ENCODE measurements at places on chromosomes 6 and 20.
A peak's percentile ranks its signal among the peaks of the same experiment; 100 is the strongest.

DNA sequence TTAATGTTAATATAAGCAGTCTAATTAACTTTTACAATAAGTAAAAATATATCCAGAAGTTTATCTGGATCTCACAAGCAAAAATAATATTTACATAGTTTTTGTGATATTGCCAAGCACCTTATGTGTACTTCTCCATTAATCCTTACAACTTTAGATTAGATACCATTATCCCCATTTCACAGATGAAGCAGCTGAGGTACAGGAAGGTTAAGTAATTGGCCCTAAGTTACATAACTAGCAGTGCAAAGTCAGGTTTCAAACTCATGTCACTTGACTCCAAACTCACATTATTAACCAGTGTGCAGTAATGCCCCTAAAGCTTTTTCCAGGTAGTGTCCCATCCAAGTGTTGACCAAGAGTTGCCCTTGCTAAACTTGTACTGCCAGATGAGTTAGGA is 248.6 kb upstream of the STXBP5 start:
- H3K4me1 ChIP-seq: no peaks in the 10 kb centered on the region
- H3K36me3 ChIP-seq: no peaks in the 10 kb centered on the region
- DNase-seq: no peak
- no peak overlapping the region for H3K27ac ChIP-seq
- no peaks in the 10 kb centered on the region for H3K27me3 ChIP-seq

DNA sequence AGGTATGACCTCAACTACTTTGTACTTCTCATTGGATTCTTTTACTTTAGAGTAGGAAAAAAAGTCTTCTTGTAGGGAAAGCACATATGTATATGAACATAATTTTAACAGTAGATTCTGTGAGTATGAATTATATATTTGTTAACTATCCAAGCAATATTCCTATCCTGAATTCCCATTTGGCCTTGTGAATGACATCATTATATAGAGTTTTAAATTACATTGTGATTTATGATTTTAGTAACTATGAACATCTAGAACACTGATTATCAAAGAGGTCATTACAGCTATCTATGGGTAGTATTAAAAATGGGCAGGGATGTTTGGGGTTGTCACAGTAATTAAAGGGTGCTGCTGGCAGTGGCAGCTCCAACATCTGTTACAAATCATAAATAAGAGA is 163.9 kb upstream of the TFAP2D start:
- H3K36me3 ChIP-seq: no peaks in the 10 kb centered on the region
- H3K27me3 ChIP-seq: no peaks in the 10 kb centered on the region
- no peak overlapping the region for H3K4me3 ChIP-seq
- H3K27ac ChIP-seq: no peak overlapping the region
- H3K4me1 ChIP-seq: no peaks in the 10 kb centered on the region
- no peak for DNase-seq

GRCh38 chr6:146578054-146578453 is 20.7 kb upstream of the ADGB start:
- no peaks in the 10 kb centered on the region for H3K4me1 ChIP-seq
- H3K4me3 ChIP-seq: no peak overlapping the region
- DNase-seq: no peak
- no peaks in the 10 kb centered on the region for H3K27me3 ChIP-seq

DNA sequence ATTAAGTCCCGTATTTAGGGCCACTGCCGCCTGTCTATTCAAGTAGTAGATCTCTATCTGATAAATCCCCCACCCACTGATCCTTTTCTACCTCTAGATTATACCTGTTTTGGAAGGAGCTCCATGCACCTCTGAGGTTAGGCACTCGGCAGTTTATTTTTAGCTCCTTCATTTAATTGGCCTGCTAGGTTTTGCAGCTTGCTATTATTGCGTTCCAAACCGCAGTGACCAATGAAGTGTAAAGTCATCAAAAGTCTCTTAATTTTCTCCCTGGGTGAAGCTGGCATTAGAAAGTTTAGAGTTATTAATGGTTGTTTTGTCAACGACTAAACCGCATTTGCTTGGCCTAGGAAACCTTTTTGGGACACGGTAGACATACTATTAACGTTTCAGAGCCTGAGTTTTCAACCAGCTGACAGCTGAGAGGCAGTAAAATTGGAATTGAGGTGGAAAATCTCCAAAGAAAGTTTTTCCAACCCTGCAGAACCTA is 60.0 kb downstream of the RFPL4B start:
- no peaks in the 10 kb centered on the region for H3K4me1 ChIP-seq
- no peaks in the 10 kb centered on the region for H3K36me3 ChIP-seq
- no peak overlapping the region for H3K27ac ChIP-seq
- DNase-seq: no peak
- H3K27me3 ChIP-seq: no peaks in the 10 kb centered on the region

- H3K36me3 ChIP-seq: no peaks in the 10 kb centered on the region
- H3K4me1 ChIP-seq: no peaks in the 10 kb centered on the region
- H3K27ac ChIP-seq: no peak overlapping the region
- no peak overlapping the region for H3K4me3 ChIP-seq
Measured at GRCh38 chr20:53284696-53285095, 308.9 kb downstream of the ZNF217 start.

- H3K27me3 ChIP-seq: no peaks in the 10 kb centered on the region
- H3K4me3 ChIP-seq: 0 out of 2 replicates have a peak overlapping the region, but pooled peaks have one; percentile 6
- peaks cover 36% of the 10 kb centered on the region for H3K4me1 ChIP-seq
- H3K36me3 ChIP-seq: peaks cover 27% of the 10 kb centered on the region
Measured at GRCh38 chr6:155262655-155263054, 1.2 kb upstream of the CLDN20 start.

- no peaks in the 10 kb centered on the region for H3K4me1 ChIP-seq
- DNase-seq: peak; percentile 73
- no peak overlapping the region for H3K27ac ChIP-seq
- no peak overlapping the region for H3K4me3 ChIP-seq
Measured at GRCh38 chr6:55069132-55069781, 105.1 kb upstream of the HCRTR2 start.

DNA sequence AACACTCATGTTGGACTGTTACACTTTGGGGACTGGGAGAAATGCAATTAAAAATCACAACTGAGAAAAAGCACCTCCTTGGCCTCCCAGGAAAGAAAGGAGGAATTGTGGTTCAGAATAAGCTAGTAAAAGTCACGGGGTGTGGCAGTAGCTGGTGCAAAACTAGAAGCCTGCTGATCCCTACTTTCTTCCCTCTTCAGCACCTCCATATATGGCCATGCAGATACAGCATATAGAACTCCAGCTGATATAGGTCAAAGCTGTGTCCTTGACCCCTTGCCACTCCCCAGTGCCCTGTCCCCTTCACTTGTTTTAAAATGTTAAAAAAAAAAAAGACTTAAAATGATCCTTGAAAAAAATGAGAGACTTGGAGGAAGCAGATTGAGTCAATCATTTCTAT is 5.5 kb upstream of the FLRT3 start:
- no peak overlapping the region for H3K27ac ChIP-seq
- no peaks in the 10 kb centered on the region for H3K36me3 ChIP-seq
- H3K4me3 ChIP-seq: no peak overlapping the region
- no peak for DNase-seq

GRCh38 chr6:147906361-147906760 is 397.9 kb downstream of the SAMD5 start:
- no peaks in the 10 kb centered on the region for H3K27me3 ChIP-seq
- DNase-seq: no peak
- H3K36me3 ChIP-seq: no peaks in the 10 kb centered on the region
- no peak overlapping the region for H3K4me3 ChIP-seq
- no peaks in the 10 kb centered on the region for H3K4me1 ChIP-seq

- no peaks in the 10 kb centered on the region for H3K36me3 ChIP-seq
- no peak overlapping the region for H3K4me3 ChIP-seq
- no peaks in the 10 kb centered on the region for H3K27me3 ChIP-seq
- H3K4me1 ChIP-seq: no peaks in the 10 kb centered on the region
Measured at GRCh38 chr6:136517002-136517401, 33.2 kb downstream of the MAP7 start.

DNA sequence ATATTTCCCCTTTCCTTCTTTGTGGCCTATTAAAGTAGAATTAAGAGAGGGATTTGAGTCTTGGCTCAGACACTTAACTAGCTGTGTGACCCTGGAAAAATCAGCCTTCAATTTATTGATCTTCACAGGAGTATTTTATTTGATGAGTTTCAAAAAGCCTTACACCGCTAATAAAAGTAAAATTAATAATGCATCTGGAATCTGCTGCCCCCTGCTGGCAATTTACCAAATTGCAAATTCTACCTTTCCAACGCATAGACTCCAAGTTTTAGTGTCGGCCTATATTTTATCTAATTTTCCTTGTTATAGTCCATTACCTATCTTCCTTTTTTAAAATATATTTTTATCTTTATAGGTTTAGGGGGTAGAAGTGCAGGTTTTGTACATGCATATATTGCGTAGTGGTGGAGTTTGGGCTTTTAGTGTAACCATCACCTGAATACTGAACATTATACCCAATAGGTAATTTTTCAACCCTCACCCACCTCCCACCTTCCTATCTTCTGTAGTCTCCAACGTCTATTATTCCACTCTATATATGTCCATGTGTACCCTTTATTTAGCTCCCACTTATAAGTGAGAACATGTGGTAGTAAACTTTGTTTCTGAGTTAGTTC is 46.3 kb downstream of the GOPC start:
- H3K4me3 ChIP-seq: no peak overlapping the region
- H3K4me1 ChIP-seq: 0 out of 2 replicates have a peak, but pooled peaks cover 4% of the 10 kb centered on the region
- no peak overlapping the region for H3K27ac ChIP-seq
- no peaks in the 10 kb centered on the region for H3K27me3 ChIP-seq
- peak; percentile 79 for DNase-seq

- peaks cover 14% of the 10 kb centered on the region for H3K4me1 ChIP-seq
- no peak overlapping the region for H3K4me3 ChIP-seq
- no peaks in the 10 kb centered on the region for H3K36me3 ChIP-seq
Measured at GRCh38 chr6:29925321-29925720, 17.0 kb upstream of the HLA-A start.

DNA sequence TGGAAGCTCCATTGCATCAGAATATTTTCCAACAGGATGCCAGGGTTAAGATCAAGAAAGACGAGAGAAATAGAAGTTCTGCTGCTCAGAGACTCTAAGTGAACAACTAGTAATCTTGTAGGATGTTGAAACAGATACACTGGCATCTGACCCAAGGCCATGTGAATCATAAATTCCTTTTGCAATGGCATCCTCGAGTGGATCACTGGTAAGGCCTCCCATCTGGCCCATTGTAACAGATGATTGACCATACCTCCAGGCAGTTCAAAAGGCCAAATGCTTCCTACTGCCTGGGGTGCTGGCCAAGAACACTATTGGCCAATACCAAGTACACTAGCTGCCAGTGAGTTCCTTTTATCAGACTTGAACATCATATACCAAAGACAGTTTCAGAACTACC is 9.9 kb upstream of the SLC17A3 start:
- no peak overlapping the region for H3K27ac ChIP-seq
- no peaks in the 10 kb centered on the region for H3K27me3 ChIP-seq
- H3K4me3 ChIP-seq: no peak overlapping the region
- no peaks in the 10 kb centered on the region for H3K36me3 ChIP-seq

GRCh38 chr6:148441454-148441911 is 98.8 kb downstream of the SASH1 start:
- no peaks in the 10 kb centered on the region for H3K36me3 ChIP-seq
- no peak overlapping the region for H3K27ac ChIP-seq
- H3K4me1 ChIP-seq: no peaks in the 10 kb centered on the region
- no peaks in the 10 kb centered on the region for H3K27me3 ChIP-seq

- no peak for DNase-seq
- H3K4me3 ChIP-seq: no peak overlapping the region
- H3K27ac ChIP-seq: no peak overlapping the region
- no peaks in the 10 kb centered on the region for H3K36me3 ChIP-seq
Measured at GRCh38 chr20:14773486-14773885, 436.1 kb upstream of the FLRT3 start.

GRCh38 chr20:46558511-46558959 is 8.1 kb upstream of the OCSTAMP start:
- no peak overlapping the region for H3K27ac ChIP-seq
- DNase-seq: no peak
- H3K27me3 ChIP-seq: no peaks in the 10 kb centered on the region
- no peaks in the 10 kb centered on the region for H3K36me3 ChIP-seq

GRCh38 chr6:149169761-149170511 is 147.6 kb upstream of the TAB2 start:
- H3K36me3 ChIP-seq: no peaks in the 10 kb centered on the region
- H3K4me3 ChIP-seq: no peak overlapping the region
- no peak for DNase-seq
- no peaks in the 10 kb centered on the region for H3K27me3 ChIP-seq
- H3K27ac ChIP-seq: no peak overlapping the region

DNA sequence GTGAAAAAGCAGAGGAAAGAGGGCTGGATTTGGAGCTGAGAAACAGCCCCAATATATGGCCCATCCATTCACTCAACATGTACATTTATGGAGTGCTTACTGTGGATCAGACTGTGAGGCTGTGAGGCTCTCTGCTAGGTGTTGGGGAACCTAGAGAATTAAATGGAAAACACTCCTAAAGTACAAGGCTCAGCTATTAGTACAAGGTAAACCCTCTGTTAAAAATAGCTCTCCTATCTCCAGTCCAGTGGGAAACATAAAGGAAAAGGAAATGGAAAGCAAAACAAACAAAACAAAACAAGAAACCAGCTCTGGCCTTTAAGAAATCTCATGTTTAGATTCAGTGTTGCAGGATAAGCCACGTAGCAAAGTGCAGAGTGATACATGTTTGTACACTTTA is 35.0 kb downstream of the LY86 start:
- H3K27me3 ChIP-seq: no peaks in the 10 kb centered on the region
- 0 out of 2 replicates have a peak, but pooled peaks cover 6% of the 10 kb centered on the region for H3K4me1 ChIP-seq
- no peak overlapping the region for H3K4me3 ChIP-seq
- no peak for DNase-seq

GRCh38 chr6:148317739-148318138 is 24.9 kb upstream of the SASH1 start:
- no peaks in the 10 kb centered on the region for H3K4me1 ChIP-seq
- H3K27me3 ChIP-seq: no peaks in the 10 kb centered on the region
- H3K4me3 ChIP-seq: no peak overlapping the region

DNA sequence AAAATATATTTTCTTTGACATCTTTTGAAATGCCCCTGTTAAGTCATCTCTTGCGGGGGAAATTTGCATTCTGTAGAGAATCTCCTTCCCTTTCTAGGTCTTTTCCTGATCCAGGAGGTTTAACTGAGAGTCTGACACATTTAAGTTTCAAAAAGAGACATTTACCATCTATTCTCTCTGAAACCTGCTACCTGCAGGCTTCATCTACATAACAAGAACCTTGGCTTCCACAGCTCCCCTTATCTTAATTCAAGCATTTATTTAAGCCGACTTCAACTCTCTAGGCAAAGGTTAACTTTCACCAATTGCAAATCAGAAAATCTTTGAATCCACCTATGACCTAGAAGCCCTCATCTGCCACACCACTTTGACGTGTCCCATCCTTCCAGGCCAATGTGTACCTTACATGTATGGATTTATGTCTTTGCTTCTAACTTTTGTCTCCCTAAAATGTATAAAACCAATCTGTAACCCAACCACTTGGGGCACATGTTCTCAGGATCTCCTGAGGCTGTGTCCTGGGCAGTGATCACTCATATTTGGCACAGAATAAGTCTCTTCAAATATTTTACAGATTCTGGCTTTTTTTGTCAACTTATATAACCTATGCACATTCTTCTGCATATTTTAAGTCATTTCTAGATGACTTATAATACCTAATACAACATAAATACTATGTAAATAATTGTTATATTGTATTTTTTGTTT is 666.7 kb downstream of the UTRN start:
- H3K4me3 ChIP-seq: no peak overlapping the region
- H3K27me3 ChIP-seq: no peaks in the 10 kb centered on the region
- no peaks in the 10 kb centered on the region for H3K4me1 ChIP-seq
- H3K27ac ChIP-seq: no peak overlapping the region
- H3K36me3 ChIP-seq: no peaks in the 10 kb centered on the region
- no peak for DNase-seq

- no peaks in the 10 kb centered on the region for H3K27me3 ChIP-seq
- peaks cover 8% of the 10 kb centered on the region for H3K4me1 ChIP-seq
- no peak overlapping the region for H3K4me3 ChIP-seq
Measured at GRCh38 chr6:111589366-111589765, 16.3 kb downstream of the TRAF3IP2 start.

- no peak for DNase-seq
- H3K4me3 ChIP-seq: no peak overlapping the region
- no peaks in the 10 kb centered on the region for H3K27me3 ChIP-seq
- no peaks in the 10 kb centered on the region for H3K4me1 ChIP-seq
Measured at GRCh38 chr6:22747571-22747970, 178.2 kb downstream of the HDGFL1 start.

Data from Karpas-422 (cell line).